ENCODE measurements at places on chromosomes 6 and 20. TPM values are rescaled to one million over a fixed set of nuclear protein-coding genes. Genes with fewer than 3 reads are reported as not detected.

The ZGPAT gene
- total RNA-seq, result 9.3 TPM

- no peak for DNase-seq
Observed at GRCh38 chr6:150352321-150353296, 16.2 kb upstream of the IYD start.

The LAMA4 gene
- total RNA-seq, result 3.2 TPM

DNA sequence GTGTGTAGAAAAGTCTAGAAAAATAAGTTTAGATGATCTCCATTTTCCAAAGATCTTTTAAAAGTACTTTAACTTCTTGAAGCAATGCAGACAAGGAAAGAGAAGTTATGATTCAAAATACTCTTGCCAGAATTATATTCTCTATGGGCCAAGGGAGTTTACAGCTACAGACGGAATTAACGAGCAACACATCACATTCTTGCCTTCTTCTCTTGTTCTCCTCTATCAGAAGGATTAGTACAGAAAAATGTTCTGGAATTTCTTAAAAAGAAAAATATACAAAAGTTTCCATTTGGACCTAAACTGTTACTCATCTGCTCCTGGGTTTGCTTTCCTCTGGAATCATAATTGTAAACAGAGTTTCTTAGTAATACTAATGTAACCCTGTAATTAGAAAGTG lies 284.7 kb upstream of the HSF2 start:
- no peak for DNase-seq

DNA sequence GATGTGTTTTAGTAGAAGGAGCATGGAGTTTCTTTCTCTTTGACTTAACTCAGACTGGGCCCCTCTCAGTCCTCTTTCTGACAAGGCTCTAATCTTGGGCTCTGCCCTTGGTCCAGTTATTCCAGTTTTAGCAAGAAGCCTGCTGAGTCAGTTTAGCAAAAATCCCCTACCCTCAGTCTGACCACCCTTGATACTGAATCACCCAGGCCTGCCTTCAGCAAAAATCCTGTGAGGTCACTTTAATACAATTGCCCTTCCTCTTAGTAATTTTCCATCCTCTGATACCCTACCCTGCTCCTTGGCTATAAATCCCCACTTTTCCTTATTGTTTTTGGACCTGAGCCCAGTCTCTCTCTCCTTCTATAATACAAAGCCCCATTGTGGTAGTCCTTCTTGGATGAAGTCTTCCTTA lies 326.7 kb upstream of the NOX3 start:
- no peak for DNase-seq

The SLC32A1 gene
- not detected for total RNA-seq

The TFAP2A gene
- total RNA-seq, result 0.16 TPM

DNA sequence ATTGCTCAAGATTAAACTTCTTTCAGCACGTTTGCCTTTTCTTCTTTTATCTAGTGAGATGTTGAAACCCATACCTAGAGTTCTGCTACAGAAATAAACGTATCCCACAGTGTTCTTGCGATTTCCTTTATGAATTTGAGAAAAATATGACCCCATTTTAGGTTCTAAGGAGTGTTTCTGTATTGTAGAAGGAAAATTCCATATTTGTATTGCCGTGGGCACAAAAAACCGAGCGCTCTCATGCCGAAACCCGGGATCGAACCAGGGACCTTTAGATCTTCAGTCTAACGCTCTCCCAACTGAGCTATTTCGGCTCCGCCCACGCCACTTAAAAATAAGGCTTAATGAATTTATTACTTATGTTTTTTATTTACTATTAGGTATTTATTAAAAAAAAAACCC lies 23.7 kb downstream of the ZNF311 start:
- DNase-seq, result peak; percentile 76

DNA sequence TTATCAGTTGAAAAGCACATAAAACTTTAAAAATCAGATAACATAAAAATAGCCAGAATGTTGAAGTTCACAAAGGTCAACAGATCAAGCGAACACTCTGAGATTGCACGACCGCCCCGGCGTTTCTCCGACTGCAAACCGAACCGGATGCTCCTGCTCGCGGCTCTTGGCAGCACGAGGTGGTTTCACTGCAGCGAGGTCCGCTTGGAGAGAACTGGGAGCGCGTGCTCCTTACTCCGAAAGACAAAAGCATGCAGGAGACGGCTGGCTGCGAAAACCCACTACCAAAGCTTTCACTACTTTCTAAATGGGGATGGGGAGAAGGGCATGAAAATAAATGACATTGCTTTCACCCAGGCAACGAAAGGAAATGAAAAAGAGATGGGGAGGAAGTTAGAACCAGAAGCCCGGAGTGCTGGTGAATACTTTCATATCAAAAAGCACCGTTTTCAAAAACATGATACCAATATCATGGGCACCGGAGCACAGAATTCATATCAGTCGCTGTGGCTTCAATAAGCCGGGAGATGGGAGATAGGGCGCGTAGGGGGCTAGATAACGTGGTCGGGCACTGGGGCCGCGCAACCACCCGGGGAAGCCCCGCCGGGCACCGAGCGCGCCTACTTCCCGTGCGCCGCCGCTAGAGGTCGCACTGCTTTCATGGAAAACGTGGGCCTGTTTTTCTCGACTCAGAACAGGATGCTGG lies 8.3 kb upstream of the ANKRD60 start:
- DNase-seq, result peak; percentile 94

The COL9A3 gene
- 35.2 TPM for total RNA-seq

- DNase-seq, result no peak
Observed at GRCh38 chr6:76510489-76510888, 438.0 kb upstream of the IMPG1 start.

- peak; percentile 20 for DNase-seq
Observed at GRCh38 chr6:133645966-133646740, 242.8 kb upstream of the TCF21 start.

- no peak for DNase-seq
Observed at GRCh38 chr6:151649835-151650234, 156.0 kb downstream of the CCDC170 start.

GRCh38 chr6:105458084-105458483 lies 55.2 kb upstream of the PREP start:
- no peak for DNase-seq

The DNMT3B gene
- total RNA-seq, result 2.9 TPM

All from pancreas (tissue), 10 donors.